ENCODE measurements at places on chromosomes 3 and 15. TPM values are rescaled to one million over a fixed set of nuclear protein-coding genes. Genes with fewer than 3 reads are reported as not detected.
A peak's percentile ranks its signal among the peaks of the same experiment; 100 is the strongest.

DNA sequence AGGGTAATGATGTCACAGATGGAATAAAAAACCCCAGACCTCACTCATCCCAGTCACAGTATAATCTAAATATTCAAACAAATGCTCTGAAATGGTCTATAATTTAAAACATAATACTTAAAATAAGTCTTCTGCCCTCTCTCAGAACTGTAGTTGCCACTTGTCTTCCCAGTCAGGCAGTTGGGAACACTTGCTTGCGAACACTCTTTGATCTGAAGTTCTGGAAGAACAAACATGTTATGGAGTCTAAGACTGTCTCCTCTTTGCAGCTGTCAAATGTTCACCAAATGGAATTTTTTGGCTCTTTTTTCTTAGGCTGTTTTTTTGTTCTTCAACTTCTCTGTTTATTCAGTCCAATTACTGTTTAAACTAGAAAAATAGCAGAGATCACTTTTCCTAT lies 711.1 kb upstream of the GOLIM4 start:
- no peak for DNase-seq

Gene FANCD2OS
- not detected for total RNA-seq

DNA sequence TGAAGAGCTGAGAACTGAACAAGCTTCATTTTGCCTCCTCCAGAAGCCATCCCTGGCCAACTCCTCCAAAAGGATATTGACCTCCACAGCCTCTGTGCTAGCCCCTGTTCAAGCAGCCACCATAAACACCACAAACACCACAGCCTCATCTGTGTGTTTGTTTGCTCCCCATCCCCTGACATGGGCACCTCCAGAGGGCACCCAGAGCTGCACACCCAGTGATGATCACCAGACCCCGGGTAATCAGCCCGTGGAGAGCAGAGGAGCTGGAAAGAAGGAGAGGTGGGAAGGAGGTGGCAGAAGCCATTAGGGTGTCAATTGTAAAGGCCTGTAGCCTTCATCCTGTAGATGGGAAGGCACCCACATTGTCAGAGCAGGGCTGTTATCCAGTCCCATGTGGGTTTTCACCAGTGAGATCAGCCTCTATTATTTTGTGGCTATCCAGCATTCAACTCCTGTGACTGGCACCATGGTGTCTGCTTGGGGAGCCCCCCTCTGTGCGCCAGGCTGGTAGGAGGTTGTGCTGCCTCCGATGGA lies 6.8 kb upstream of the WNT7A start:
- no peak for DNase-seq

Gene FRMD5
- 4.1 TPM for total RNA-seq

DNA sequence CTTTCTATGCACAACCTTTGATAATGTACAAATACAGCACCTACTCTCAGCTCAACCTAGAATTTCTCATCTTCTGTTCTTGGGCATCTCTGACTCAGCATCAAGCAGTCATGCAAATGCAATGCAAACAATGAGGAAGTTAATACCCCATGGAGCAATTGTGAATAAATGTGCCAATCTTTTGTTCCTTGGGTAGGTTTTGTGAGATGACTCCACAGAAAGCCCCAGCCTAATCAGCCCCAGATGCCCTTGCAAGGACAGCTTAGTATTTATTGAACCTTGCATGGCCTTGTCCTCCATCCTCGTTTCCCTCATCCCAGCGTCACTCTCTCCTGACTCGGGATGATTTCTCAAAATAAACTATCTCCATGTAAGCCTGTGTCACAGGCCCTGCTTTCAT lies 494.7 kb upstream of the NECTIN3 start:
- DNase-seq, result peak; percentile 99

Gene RAD54L2
- total RNA-seq, result 5.8 TPM

- DNase-seq, result no peak
Observed at GRCh38 chr3:126994661-126995245, 11.8 kb downstream of the PLXNA1 start.

DNA sequence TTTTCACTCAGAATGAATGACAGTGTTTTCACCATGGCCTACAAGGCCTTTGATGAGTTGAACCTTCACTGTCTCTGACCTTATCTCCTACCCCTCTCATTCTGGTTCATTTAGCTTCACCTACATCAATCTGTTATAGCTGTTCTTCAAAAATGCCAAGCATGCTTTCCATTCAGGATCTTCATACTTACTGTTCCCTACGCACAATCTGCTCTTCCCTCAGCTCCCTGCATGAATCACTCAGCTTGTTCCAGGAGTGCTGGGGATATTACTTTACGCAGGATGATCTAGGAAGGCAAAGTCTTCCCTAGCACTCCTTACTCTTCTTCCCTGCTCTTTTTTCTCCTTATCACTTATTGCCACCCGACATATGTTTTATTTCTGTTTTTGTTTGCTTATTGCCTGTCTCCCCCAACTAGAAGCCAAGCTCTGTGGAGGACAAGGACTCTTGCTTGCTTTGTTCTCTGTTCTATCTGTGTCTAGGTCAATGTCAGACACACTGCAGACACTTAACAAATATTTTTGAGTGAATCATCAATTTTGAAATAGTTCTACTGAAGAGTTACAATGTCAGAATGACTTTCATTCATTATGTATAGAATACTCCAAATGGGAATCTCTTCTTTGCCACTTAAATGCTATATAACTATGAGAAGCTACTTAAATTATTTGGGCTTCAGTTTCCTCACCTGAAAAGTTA lies 238.3 kb upstream of the FEZF2 start:
- no peak for DNase-seq

GRCh38 chr3:65004306-65004705 lies 316.5 kb upstream of the ADAMTS9 start:
- DNase-seq, result no peak

Gene RETNLB
- not detected for total RNA-seq

GRCh38 chr15:85865070-85865684 lies 70.5 kb upstream of the KLHL25 start:
- peak; percentile 34 for DNase-seq

Gene TUSC7
- total RNA-seq, result not detected

GRCh38 chr3:183278479-183279088 lies 25.5 kb downstream of the B3GNT5 start:
- peak; percentile 39 for DNase-seq

- DNase-seq, result no peak
Observed at GRCh38 chr15:90188914-90189748, 12.0 kb upstream of the SEMA4B start.

- DNase-seq, result peak; percentile 8
Observed at GRCh38 chr3:57009367-57009766, 51.1 kb upstream of the SPATA12 start.

DNA sequence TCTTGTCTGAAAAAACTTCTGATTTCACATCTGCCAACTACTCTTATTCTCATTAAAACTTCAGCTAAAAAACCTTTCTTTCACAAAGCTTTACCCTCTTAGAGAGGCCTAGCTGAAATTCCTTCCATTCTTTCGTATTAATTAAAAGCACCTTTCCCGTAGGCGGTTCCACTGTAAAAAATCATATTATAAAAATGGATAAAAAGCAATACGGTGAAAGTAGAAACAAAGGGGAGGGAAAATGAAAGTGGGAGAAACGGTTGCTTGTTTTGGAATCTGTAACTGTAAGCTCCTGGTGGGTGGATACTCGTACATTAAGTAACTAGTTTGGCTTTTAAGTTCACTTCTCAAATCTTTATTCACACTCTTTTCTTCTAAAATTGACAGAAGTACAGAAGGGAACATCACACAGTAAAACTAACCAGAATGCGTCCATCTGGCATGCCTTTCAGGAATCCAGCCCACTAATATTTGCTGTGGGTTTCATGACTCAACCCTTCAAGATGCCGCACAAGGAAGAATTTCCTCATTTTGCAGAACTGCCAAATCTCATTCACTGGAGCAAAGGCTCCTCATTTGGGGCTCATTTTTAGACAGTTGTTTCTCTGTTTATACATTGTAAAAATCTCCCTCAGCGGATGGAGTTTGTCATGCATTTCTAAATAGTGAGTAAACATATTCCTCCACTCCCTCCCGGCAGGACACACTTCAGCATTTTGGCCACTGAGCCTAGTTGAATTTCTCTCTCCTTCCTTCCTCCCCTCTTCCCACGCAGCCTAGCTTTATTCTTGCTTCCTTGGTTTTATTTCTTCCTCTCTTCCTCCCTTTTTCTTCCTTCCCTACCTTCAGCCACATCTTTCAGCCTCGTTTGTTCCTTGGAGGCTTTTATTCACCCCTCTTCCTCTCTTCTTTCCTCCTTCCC lies 419.5 kb upstream of the NAALADL2 start:
- DNase-seq, result peak; percentile 100

DNA sequence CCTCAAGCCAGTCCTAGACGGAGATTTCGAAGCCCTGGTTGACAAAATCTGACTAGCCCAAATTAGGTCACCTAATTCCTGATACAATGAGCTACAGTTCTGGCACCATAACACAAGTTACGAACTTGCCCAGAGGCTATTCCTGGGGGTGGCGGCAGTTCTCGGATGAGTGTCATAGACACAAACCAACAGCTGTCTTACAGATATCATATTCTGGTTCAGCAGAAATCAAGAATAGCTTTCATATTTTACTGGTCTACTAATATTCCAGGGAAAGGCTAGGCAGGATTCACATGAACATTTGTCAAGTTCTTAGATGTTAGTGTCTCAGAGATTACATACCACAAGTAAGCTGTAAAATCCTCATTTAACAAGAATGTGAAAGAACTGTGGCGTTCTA lies 8.8 kb downstream of the ANAPC13 start:
- peak; percentile 75 for DNase-seq

DNA sequence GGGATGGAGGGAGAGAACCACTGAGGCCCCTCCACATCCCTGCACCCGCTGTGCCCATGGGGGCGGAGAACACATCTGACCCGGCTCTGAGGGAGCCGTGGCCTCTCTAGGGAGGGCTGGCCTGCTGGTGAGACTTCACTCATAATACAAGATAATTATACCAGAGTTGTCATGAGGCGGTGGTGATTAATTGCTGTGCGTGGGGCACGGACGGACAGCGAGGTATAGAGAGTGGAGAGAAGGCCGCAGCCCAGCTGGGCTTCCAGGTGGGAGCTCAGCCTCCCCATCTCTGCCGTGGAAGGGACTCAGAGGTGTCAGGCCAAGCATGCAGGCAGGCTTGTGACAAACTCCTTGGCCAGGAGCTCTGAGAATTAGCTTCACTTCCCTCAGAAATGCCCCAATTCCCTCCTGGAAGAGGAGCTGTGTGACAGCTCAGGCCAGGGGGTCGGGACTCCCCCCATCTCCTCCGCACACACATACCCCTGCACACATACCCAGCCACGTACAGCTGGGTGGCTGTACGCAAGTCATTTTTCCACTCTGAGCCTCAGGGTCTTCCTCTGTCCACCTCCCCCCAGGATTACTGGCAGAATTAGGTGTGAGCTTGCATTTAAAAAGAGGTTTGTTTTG lies 6.0 kb upstream of the GATA2 start:
- DNase-seq, result no peak

DNA sequence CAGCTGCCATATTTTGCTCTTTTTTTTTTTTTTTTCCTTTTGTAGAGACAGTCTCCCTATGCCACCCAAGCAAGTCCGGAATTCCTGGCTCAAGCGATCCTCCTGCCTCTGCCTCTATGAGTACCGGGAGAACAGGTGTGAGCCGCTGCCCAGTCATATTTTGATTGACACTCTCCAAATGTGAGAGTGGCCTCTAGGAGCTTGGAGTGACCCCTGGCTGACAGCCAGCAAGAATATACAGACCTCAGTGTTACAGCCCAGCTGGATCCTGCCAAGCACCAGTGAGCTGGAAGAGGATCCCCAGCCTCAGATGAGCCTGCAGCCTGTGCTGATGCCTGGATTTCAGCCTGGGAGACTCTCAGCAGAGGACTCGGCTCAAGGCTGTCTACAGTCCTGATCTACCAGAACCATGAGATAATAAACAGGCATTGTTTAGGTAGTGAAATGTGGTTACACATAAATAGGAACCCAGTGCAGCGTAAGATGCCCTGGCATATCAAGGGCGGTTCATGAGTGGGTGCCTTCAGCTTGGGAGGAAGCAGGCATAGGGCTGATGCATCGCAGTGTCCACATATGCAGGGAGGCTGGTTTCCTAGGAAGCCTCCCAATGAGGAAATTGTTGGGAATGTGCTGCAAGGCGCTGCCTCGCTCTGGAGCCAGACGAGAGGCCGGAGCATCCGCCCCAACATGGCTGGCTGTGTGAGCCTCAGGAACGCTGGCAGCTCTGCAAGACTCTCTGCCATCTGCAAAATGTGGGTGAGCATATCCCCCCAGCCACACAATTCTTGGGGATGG lies 38.9 kb upstream of the ATP10A start:
- no peak for DNase-seq

- DNase-seq, result no peak
Observed at GRCh38 chr3:53111822-53112221, 18.4 kb downstream of the RFT1 start.

Gene TOPAZ1
- total RNA-seq, result not detected

DNA sequence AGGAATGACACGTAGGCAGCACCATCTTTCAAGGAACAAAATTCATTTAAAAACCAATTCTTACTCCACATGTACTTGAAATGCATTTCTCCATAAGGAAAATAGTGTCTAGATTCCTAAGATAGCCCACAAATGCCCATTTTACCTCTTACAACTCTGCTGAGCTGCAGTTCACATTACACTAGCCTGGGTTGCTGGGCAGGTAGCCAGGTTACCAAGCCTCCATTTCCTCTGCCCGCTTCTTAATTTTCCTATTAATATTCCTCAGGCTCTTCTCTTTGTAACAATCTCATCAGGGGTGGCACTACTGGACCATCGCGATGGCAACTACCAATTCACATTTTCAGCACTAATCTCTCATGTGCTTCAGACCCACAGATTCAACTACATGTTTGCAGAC lies 10.8 kb downstream of the ATP13A3 start:
- peak; percentile 57 for DNase-seq

Gene MED12L
- total RNA-seq, result 0.15 TPM

DNA sequence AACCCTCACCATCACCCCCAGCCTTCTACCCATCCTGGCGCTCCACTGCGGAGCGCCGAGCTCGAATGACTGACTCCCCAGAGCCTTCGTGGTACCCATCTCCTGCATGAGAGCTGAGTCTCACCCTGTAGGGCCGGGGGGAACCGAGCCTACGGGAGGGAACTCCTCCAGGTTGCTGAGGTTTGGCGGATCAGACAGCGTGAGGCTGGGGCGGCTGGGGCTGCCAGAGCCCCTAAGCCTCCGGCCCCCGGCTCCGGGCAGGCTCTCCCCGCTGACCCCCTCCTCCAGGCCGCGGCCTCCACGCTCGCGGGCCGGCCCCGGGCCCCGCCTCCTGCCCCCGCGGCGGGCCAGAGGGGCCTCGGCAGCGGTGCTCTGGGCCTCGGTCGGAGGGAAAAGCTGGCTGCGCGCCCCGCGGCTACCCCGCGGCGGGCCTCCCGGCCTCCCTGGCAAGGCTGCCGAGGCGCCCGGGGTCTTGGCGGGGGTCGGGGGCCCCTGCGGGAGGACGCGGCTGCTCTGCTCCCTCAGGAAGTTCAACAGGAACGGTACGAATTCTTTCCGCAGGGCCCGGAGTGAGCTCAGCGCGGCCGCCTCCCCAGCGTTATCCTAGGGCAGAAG lies 643 bp downstream of the CDAN1 start:
- DNase-seq, result peak; percentile 19

Gene FBN1
- 123 TPM for total RNA-seq

Gene TMEM42
- 9.4 TPM for total RNA-seq

GRCh38 chr3:44240061-44240460 lies 1.6 kb upstream of the TOPAZ1 start:
- no peak for DNase-seq

Gene LYZL4
- not detected for total RNA-seq

Data from M059J (cell line).